CD4-positive, alpha-beta T cell treated with Interleukin-15 for 1 hour (primary cell): ENCODE measurements at places on chromosomes 13 and 19.

- no peak for DNase-seq
These were observed 246.3 kb upstream of the TSHZ3 start for GRCh38 chr19:31595521-31595920.

- peak; percentile 45 for DNase-seq
These were observed at the start of gene DPF1 for GRCh38 chr19:38224014-38224862. TSS of gene DPF1 (minus strand) at chr19:38224222. CDS start at chr19:38224142, 80 bp downstream.

DNA sequence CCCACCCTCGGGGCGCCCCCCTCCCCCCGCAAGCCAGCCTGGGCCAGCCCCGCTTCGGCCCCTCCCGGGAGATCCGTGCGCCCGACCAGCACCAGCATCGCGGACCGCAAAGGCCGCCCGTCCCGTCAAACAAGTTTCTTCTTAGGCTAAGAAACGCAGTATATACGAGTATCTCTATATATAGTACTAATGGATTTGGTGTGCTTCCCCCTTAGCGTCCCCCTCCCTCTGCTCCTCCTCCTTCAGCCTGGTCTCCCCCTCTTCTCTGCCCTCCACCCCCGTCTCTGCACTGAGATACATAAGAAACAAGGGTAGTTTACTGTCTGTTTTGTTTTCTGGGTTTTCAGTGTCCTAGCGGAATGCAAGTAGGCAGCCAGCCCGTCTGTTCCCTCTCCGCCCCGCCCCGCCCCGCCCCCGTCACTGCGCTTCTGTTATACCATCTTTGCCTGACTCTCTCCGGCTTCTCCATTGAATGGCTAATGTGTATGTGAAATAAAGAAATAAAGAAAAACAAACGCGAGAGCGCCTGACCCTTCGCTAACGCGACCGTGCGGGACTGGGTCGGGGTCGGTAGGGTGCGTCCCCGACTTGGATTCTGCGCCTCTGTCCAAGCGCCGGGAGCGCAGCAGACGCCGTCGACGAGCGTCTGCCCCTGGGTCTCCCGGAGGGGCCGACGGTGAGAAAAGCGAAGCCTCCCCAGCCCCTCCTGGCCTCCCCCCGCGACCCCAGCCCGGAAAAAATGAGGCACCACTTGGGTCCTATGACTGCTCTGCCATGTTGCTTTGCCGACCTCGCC, 4.2 kb downstream of the LYL1 start:
- DNase-seq: peak; percentile 60

- DNase-seq: no peak
These were observed 15.5 kb upstream of the AMER2 start for GRCh38 chr13:25187596-25187995.

- DNase-seq: no peak
These were observed 5.4 kb upstream of the VSTM2B start for GRCh38 chr19:29520390-29520789.

- no peak for DNase-seq
These were observed 99.9 kb downstream of the GPC5 start for GRCh38 chr13:91498298-91498697.

DNA sequence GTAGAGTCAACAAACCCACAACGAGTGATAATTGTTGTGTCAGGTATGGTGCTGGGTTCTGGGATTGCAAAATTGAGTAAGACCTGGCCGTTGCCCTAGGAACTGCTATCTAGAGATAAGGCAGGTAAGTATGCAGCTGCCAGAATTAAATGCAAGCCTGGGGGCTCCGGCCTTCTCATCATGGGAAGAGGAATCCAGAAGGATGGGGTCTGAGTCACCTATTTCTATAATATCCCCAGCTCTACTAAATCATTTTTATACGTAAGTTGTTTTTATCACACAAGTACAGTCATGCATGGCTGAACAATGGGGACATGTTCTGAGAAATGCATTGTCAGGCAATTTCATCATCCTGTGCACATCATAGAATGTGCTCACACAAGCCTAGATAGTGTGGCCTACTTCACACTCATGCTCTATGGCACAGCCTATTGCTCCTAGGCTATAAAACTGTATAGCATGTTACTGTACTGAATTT, 203.0 kb downstream of the KLF5 start:
- DNase-seq: no peak

GRCh38 chr13:98175823-98176222, 1.2 kb downstream of the RNF113B start:
- DNase-seq: no peak
